Skin of body (tissue), 3 donors: ENCODE measurements at places on chromosomes 2 and 18. TPM values are rescaled to one million over a fixed set of nuclear protein-coding genes. Genes with fewer than 3 reads are reported as not detected.

- no peak for DNase-seq
Measured at GRCh38 chr18:72697706-72698105, 153.6 kb upstream of the CBLN2 start.

GRCh38 chr2:204691911-204692510, 146.7 kb downstream of the PARD3B start:
- DNase-seq = peak; percentile 56

GRCh38 chr18:48634975-48635374, 96.1 kb downstream of the CTIF start:
- no peak for DNase-seq

DNA sequence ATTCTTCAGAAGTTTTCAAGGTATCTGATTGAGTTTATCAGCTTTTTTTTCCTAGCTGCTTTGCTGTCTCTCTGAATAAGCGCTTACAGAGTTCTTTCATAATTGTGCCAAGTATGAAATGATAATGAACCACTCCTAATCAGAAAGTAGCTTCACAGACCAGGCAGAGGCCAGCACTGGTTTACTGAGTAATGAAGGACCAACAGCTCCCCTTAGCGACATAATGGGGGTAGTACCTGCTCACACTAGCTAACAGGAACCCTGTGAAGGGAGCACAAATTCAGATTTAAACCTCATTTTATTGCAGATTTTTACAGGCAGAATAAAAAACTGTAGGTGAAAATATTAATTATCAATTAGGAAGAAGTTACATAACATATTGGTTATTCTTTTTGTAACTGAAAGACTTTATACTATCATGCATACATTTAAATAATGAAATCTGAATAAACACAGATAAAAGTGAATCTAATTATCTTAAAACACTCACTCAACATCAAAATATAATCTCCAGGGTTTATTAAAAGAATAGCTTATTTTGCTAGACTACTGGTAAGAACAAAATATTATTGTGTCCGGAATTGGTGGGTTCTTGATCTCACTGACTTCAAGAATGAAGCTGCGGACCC, 53.7 kb upstream of the LRRC30 start:
- peak; percentile 40 for DNase-seq

GRCh38 chr2:175728032-175728431, 274.0 kb downstream of the LNPK start:
- no peak for DNase-seq

DNA sequence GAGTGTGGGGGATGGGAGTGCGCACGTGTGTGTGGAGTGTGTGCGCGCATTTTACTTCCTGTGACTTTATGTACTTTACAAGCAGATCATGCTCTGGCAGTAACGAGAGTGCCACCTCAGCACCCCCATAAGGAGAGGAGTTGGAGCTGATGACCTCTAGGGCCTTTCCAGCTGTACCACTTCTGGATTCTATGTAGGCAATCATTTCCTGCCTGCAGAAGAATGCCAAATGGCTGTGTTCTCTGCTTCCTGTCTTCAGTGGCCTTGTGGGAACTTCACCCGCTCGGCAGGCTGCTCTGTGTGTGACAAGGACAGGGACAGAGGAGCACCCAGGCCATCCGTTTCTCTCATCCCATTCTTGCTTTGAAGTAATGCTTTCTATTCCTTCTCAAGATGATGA, 22.8 kb upstream of the ZNF385B start:
- no peak for DNase-seq

- DNase-seq = no peak
Measured at GRCh38 chr2:75076088-75076487, 117.6 kb downstream of the POLE4 start.

GRCh38 chr2:138034536-138034935, 70.3 kb downstream of the HNMT start:
- DNase-seq = no peak

Gene RAD51AP2
- 0.20 TPM for total RNA-seq
